ENCODE measurements at places on chromosomes 7 and 10.

DNA sequence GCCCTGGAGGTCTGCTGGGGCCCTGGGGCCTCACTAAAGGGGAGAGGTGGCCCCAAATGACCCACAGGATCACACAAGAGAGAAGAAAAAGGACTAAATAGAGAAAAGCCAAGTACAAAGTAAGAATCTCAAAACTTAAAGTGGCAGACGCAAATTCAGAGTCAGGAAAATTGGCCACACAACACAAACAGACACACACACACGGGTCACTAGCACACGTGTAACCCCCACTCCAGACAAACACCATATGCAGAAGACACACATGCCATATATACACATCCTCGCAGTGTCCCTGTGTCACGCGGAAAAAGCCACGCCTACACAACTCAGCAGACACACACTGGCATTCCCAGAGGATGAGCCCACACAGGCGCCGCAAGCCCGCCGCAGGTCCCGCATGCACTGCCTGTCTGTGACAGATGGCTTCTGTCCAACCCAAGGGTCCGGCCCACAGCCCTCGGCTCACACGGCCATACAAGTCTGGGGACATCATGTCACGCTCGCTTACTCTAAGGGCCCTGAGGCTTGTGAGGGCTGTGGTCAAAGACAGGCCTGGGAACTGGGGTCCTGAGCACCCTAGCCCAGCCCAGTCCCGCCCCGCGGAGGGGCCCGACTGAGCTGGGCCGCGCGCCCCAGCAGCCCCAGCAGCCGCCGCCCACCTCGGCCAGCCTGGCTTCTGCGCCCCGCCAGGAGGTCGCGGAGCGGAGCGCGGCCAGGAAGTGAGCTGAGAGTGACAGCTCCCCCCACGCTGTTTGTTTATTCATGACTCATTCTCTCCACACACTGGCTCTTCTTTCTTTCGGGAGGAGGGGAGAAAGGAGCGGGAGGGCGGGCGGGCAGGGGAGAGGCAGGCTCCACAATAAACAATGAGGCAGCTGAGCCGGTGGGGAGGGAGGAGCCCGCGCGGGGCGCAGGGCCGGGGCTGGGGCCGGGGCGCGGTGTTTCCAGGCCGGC lies 95.5 kb upstream of the ZMIZ1 start:
- peak; percentile 80 for DNase-seq

DNA sequence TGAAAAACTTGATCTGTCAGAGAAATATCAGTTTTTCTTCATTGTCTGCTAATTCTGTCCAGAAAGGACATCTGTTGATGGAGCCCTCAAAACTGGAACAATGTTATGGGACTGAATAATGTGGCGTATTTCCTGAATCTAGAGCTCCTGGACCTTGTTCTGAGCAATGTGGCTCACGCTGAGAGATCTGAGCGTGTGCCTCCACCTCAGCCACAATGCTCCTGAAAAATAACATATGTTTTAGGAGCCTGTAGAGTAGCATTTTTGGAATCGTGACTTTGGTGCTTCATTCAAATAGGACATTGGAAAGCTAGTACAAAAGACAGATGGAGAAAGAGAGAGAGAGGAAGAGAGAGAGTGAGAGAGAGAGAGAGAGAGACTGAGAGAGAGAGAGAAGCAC lies 110.3 kb downstream of the BMPER start:
- no peak for DNase-seq

DNA sequence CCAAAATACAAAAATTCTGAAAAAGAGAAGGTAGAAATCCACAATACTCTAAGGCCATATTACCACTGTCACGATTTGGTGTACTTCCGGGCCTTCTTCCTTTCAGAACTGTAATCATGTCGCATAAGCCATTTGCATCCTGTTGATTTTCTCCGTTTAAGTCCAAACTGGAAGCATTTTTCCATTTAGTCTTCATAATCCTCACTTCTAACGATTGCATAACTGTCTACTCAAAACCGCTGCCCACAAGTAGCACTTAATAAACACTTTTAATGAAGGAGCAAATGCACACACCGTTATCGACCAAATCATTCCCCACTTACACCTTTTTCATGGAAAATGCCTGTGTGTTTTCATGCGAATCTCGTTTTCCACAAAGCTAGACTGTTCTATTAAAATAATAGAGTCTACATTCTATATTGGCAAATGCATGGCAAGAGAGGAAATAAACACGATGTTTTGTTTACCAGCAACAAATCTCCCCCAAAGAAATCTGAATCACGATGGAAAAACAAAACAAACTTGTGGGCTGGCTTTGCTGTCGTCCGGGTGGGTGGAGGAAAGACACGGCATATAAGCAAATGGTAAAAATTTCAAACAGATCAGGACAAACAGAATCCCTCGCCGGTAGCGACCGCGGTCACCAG lies 1.0 kb downstream of the ATE1 start:
- no peak for DNase-seq

GRCh38 chr10:91589015-91589657 lies 43.7 kb downstream of the PPP1R3C start:
- no peak for DNase-seq

GRCh38 chr10:112230325-112230988 lies 46.9 kb upstream of the GPAM start:
- DNase-seq = no peak

DNA sequence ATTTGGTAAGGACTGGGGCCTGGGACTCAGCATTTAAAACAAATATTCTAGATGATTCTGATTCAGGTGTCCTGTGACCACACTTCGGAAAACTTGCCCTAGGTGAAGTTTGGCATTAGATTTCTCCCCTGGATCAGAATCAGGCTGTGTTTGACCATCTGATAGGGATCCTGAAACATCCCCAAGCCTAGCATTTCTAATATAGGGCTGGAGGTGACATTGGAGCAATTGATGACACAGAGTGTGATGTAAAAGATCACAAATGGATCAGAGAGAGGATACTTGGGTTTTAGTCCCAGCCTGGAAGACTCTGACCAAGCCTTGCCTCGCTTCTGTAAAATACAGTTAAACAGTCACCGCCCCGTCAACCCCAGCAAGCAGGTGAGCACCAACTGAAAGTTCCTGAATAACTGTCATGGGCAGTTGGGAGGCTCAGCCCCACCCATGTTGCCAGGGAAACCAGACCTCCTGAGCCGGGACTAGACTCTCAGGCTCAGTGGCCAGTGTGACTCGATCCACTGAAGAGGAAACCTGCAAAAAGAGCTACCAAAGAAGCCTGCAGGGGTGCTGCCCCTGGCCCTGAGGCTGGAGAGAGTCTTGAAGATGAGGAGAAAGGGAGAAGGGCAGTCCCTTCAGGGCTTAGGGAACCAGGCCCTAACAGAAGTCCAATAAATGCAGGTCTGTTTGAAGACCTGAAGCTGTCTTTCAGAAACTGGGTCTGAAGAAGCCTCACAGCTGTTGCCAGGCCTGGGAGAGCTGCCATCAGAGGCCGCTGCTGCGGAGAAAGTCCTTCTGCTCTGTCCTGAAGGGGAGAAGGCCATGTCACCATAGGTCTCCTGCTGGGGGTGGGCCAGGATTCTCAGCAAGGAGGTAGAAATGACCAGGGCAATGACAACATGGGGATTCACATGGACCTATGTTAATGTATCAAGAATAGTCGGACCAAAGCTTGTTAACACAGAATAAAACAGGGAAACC lies 126.1 kb upstream of the KCNMA1 start:
- no peak for DNase-seq

- no peak for DNase-seq
Observed at GRCh38 chr7:2049782-2050510, 182.8 kb downstream of the MAD1L1 start.

DNA sequence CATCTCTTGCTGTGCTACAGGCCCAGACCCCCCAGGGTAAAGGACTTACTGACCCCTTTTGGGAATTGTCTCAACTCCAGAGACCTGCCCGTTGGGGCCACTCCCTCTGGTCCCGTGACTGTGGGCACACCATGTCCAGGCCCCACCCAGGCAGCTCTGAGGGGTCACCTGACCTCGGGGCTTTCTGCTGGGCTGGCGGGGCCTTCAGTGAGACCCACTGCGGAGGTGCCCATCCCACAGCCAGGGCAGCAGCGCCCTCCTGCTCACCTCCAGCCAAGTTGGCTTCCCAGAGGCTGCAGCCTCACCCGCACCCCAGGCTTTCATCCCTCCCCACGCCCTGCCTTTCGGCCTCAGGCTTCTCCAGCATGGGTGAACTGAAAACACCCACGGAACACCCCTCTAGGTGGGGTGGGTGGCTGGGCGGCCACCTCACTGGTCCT lies 147.2 kb downstream of the DNAJB6 start:
- no peak for DNase-seq

DNA sequence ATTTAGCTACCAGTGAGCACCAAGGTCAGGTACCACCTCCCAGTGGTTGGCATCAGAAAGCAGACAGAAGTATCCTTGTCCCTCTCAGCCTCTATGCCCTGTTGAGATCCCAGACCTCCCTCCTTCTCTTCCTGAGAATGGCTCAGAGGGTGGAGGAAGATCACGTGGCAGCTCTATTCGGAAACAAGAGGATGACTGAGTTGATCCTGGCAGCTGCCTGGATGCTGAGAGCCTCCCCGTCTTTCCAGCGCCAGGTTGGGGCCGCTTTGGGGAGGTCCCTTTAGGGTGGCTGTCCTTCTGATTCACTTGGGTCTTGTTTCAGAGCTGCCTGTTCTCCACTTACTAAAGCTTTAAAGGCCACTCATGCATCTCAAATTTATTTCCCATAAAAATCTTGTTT lies 36.9 kb upstream of the NPFFR1 start:
- no peak for DNase-seq

GRCh38 chr10:74960670-74961069 lies 134.3 kb downstream of the KAT6B start:
- DNase-seq = no peak

- no peak for DNase-seq
Observed at GRCh38 chr7:22549667-22550513, 49.9 kb upstream of the STEAP1B start.

GRCh38 chr7:96921231-96921630 lies 84.1 kb upstream of the DLX6 start:
- DNase-seq = no peak

DNA sequence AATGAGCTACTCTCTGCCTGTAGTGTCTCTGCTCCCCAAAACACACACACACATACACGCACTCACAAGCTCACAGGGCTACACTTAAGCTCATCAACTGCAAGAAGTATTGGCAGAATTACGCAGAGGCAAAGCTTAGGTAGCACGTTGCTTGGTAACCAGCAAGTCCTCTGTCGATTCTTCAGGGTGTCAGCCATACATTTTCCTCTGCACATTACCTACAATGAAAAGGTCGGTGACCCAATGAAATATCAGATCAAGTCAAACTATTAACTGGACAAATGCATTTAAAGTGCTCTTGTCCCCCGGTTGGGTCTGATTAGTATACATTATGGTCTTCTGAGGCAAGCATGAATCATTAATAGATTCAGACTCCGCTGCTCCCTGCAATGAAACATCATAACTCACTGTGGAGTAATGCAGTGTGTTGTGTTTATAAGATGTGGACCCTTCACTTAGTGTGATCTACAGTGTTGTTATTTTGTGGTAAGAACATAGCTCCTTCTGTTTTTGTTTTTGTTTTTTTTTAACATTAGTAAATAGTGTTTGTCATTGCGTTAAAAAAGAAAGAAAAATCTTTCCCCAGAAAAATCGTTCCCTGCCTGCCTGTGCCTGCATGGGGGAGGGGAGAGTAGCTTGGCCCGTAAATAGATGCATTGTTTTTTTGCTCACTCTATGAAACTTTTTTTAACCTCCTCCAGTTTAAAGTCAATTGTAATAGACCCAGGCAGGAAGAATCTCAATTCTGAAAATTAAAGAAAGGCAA lies 325.5 kb downstream of the SFMBT2 start:
- no peak for DNase-seq

DNA sequence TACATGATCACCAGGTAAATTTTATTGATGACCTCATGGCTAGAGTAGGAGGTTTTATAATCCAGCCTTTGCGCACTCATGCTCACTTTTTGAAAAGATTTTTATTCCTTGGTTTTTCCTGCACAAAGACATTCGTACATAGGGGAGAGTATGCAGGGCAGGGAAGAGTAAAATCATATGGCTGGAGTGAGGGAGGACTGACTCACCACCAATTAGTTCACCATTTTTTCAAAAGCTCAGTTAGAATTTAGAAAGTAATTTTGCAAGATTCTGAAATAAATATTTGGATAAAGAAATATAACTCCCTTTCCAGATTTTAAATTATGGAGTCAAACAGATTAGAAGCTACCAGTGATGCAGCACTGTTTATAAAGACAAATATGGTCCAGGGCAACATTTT lies 111.9 kb downstream of the SEMA3D start:
- no peak for DNase-seq

DNA sequence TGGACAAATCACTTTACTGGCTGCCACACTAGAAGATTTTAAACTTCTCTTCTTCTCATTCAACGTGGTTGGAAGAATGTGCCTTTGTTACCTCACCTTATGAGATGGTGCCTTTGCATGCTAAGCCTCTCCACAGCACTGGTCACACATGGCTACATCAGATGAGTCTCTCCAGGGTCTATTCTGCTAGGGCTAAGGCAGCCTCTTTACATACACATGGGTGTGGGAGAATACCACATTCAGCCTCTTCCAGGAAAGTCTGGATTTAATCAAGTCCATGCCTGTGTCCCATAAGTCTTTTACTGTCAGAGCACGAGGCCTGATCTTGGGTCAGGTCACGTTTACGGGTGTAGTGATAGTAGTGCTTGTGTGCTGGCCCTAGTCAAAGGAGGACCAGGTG lies 701.5 kb downstream of the SORCS3 start:
- DNase-seq = no peak

DNA sequence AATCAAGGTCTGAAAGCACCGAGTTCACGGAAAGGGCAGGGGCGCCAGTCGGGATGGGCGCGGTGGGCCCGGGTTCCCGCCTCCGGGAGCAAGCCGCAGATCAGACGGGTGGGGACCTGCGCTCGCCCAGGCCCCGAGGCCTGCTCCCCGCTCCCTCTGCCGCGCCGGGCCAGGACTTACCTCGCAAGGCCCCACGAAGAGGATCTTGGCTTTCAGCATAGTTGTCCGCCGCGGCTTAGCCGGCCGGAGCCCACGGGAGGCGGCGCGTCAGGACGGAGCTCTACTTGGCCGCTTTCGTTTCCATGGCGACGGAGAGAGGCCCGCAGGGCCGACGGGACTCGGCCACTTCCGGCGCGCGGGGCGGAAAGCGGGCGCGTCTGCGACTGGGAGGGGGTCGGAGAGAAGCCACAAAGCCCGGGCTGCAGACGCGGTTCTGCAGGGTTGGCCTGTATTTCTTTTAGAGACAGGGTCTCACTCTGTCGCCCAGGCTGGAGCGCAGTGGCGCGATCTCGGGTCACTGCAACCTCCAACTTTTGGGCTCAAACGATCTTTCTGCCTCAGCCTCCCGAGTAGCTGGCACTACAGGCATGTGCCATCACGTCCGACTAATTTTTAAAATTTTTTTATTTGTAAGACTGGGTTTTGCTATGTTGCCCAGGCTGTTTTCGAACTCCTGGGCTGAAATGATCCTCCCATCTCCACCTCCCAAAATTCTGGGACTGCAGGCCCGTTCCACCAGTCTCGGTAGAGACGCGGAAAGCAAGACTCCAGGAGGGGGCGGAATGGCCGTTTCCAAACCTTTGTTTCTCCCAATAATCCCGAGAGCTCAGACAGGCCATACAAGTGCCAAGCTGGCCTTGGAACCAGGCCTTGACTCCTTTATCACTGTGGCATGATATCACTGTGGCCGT lies at the start of gene IFT22:
Gene IFT22, minus strand, starts transcription at position 322 of the 911 bp plus-strand sequence. Its CDS starts 103 bp downstream, at position 219.
- peak; percentile 69 for DNase-seq

GRCh38 chr10:46220187-46220586 lies 66.6 kb upstream of the ANTXRL start:
- no peak for DNase-seq

- no peak for DNase-seq
Observed at GRCh38 chr7:81776948-81777630, 7.2 kb upstream of the HGF start.

GRCh38 chr10:24174014-24174413 lies 34.9 kb upstream of the KIAA1217 start:
- DNase-seq = no peak

- DNase-seq = no peak
Observed at GRCh38 chr10:482051-482501, 207.4 kb downstream of the DIP2C start.

All from fibroblast of skin of left biceps (primary cell).